ENCODE measurements at places on chromosomes 16 and 17. TPM values are rescaled to one million over a fixed set of nuclear protein-coding genes. Genes with fewer than 3 reads are reported as not detected.

The HOXB1 gene
- not detected for total RNA-seq

DNA sequence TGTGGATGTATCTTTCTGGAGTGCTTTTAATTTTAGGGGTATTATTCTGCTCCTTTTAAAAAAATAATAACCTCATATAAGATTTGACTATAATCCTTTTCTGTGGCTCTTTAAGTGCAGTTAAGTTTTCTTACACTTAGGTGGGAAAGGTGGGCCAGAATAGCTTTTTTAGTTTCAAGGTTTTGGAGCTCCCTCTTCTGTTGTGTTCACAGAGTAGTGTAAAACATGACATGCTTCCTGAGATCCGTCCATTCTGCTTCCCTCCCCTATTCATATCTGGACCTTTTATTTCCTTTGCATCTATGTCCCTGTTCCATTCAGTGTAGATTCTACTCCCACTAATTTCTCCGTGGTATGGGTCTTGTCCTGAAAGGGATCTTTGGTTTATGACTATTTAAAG is 12.8 kb downstream of the LRRC36 start:
- H3K27me3 ChIP-seq, result no peaks in the 10 kb centered on the region
- H3K36me3 ChIP-seq, result peaks cover 2% of the 10 kb centered on the region
- H3K27ac ChIP-seq, result no peak overlapping the region

The KCNJ16 gene
- 0.23 TPM for total RNA-seq

DNA sequence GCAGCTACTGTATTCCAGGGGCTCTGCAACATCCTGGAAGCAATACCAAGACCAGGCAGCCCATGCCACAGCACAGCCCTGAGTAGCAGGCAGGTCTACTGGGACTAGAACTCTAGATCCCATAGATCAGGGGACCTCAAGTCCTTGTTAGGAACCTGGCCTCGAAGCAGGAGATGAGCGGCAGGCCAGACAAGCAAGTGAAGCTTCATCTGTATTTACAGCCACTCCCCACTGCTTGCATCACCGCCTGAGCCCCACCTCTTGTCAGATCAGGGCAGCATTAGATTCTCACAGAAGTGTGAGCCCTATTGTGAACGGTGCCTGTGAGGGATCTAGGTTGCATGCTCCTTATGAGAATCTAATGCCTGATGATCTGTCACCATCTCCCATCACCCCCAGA is 295.7 kb upstream of the TNRC6C start:
- no peak for DNase-seq
- no peak overlapping the region for H3K27ac ChIP-seq
- peaks cover 4% of the 10 kb centered on the region for H3K36me3 ChIP-seq
- H3K4me3 ChIP-seq, result no peak overlapping the region
- peaks cover 12% of the 10 kb centered on the region for H3K4me1 ChIP-seq
- peaks cover 2% of the 10 kb centered on the region for H3K27me3 ChIP-seq

The FBXW10 gene
- not detected for total RNA-seq

Measured in endothelial cell (in vitro differentiated cells).